ENCODE measurements at places on chromosomes 6 and 20. TPM values are rescaled to one million over a fixed set of nuclear protein-coding genes. Genes with fewer than 3 reads are reported as not detected.
A peak's percentile ranks its signal among the peaks of the same experiment; 100 is the strongest.

HEY2 gene
- total RNA-seq: 0.79 TPM

BHLHE23 gene
- not detected for total RNA-seq

DNA sequence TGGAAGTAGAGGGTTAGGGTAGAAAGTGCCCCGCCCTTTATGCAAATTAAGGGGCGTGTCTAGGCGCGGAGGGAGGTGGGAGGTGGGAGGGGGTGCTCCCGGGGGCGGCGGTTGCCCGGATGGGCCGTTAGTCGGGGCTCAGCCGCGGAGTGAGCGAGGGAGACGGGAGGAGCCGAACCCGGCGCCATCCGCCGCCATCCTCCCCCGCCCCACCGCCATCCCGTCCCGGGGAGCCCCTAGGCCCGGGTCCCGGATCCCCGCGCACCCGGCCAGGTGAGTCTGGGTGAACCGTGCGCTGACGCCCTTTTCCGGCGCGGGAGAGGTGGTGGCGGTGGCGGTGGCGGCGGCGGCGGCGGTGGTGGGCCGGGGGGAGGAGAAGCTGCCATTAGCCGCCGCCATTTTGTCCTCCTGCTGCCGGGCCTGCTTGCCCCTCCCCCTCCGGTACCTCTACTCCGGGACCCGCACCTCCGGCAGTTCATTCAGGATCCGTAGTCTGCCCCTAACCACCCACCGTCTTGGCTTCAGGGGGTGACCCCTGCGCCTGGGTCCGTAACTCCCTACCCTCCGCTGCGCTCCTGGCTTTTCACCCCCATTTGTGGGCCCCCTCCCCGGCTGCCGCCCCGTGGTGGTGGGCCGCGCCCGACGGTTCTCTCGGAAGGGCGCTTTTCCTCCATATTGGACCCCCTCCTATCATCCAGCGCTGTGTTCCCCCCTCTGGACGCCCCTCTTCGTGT lies at the start of gene PRRC2A:
PRRC2A (plus strand) TSS at position 130 of the 734 bp plus-strand sequence. CDS start 2,075 bp downstream, outside the sequence.
- peaks cover 23% of the 10 kb centered on the region for H3K36me3 ChIP-seq
- H3K4me3 ChIP-seq: peak within 1 kb of the TSS; percentile 73
- peak within 1 kb of the TSS; percentile 99 for H3K27ac ChIP-seq
- peaks cover 22% of the 10 kb centered on the region for H3K4me1 ChIP-seq
- H3K27me3 ChIP-seq: no peaks in the 10 kb centered on the region

- DNase-seq: no peak
- H3K4me1 ChIP-seq: no peaks in the 10 kb centered on the region
- H3K27ac ChIP-seq: no peak overlapping the region
- H3K4me3 ChIP-seq: no peak overlapping the region
- no peaks in the 10 kb centered on the region for H3K36me3 ChIP-seq
These were observed 3.4 kb downstream of the TREM2 start for GRCh38 chr6:41159415-41160082.

DNA sequence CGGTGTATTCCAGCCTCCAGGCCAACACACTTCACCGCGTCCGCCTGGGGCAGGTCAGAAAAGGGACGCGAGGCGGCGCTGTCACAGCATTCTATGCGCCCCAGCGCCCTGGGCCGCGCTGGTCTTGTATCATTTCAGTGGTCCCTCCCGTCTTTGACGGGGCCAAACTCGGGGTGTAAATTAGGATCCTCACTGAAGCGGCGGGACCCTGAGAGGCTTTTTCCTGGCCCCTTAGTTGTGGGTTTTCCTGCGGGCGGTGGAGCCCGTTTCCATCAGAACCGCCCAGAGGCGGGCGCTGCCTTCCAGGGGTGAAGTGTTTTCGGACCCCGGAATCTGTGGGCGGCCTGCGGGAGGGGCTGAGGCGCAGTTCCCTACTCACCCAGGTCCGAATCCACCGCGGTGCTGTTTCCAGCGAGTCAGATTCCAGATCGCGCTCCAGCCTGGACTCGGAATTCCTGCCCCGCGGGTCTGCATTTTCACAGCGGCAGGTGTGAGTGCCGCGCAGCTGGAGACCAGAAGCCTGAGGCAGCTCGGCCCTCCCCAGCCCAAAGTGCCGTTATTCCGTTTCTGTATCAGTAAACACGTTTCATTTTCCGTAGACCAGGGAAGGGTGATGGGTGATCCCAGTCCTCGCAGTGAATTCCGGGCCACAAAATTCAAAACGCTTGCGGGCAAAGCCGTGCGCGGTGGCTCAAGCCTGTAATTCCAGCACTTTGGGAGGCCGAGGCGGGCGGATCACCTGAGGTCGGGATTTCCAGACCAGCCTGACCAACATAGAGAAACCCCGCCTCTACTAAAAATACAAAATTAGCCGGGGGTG lies 3.9 kb upstream of the MICB start:
- H3K4me1 ChIP-seq: peaks cover 25% of the 10 kb centered on the region
- peak overlapping the region; percentile 42 for H3K4me3 ChIP-seq
- peak; percentile 89 for DNase-seq
- H3K36me3 ChIP-seq: no peaks in the 10 kb centered on the region
- peak overlapping the region; percentile 88 for H3K27ac ChIP-seq

- no peak for DNase-seq
- H3K27me3 ChIP-seq: no peaks in the 10 kb centered on the region
- no peaks in the 10 kb centered on the region for H3K36me3 ChIP-seq
These were observed 80.4 kb upstream of the PMEPA1 start for GRCh38 chr20:57790176-57790575.

Data from transverse colon (tissue), 4 donors.